ENCODE measurements at places on chromosomes 13 and 19.

DNA sequence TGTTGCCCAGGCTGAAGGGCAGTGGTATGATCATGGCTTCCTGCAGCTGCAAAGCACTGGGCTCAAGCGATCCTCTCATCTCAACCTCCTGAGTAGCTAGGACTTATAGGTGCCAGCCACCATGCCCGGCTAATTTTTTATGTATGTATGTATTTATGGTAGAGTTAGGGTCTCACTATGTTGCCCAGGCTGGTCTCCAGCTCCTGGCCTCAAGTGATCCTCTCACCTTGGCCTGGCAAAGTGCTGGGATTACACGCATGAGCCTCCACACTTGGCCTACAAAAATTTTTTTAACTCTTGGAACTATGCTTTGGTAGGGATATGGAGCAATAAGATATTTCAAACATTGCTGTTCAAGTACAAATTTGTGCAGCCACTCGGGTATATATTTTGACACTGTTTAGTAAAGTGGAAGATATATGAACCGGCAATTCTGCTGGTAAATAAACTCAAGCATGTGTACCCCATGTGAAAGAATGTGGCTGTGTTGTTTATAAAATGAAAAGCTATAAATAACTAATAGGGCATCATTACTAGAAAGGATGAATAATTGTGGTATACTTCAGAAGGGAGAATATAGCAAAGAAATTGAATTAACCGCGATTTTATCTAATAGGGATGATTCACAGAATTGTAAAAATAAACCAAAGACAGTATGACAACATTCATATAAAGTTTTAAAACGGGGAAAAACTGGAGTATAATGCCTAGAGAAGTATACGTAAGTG, 1.1 kb downstream of the ZNF566 start:
- no peak for DNase-seq

GRCh38 chr13:39040206-39040605, 1.9 kb downstream of the NHLRC3 start:
- DNase-seq: no peak

DNA sequence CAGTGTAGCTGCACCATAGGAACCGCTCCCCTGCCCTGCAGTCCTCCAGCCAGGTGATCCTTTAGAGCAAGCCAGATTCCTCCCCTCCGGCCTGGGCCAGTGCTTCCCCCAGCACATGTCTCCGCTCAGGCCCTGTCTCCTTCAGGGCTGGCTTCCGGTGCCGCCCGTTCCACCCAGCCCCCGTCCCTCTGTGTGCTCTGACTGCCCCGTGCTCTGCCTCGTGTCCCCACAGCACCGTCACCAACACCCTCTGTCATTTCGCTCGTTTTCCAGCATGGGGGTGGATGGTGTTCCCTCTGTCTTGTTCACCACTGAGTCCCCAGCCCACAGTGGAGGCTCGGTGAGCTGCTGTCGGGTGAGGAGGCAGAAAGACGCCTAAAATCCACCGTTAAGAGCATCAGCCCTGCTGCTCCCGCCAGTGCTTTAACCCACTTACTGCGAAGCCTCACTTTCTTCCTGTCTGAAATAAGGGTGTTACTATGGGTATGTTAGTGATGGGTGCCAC, 54.5 kb downstream of the TSSK6 start:
- peak; percentile 39 for DNase-seq

GRCh38 chr13:51246418-51247277, 24.4 kb downstream of the FAM124A start:
- DNase-seq: no peak

GRCh38 chr19:18794029-18794313, 2.9 kb upstream of the COMP start:
- no peak for DNase-seq

GRCh38 chr19:3094601-3095440, 659 bp downstream of the GNA11 start:
- no peak for DNase-seq

- DNase-seq: no peak
Measured at GRCh38 chr13:79060216-79060615, 345.8 kb downstream of the RBM26 start.

GRCh38 chr13:98650396-98651107, 73.6 kb upstream of the STK24 start:
- DNase-seq: no peak

- no peak for DNase-seq
Measured at GRCh38 chr13:84279166-84279565, 396.9 kb upstream of the SLITRK1 start.

- no peak for DNase-seq
Measured at GRCh38 chr13:48586591-48587103, 53.8 kb upstream of the RCBTB2 start.

DNA sequence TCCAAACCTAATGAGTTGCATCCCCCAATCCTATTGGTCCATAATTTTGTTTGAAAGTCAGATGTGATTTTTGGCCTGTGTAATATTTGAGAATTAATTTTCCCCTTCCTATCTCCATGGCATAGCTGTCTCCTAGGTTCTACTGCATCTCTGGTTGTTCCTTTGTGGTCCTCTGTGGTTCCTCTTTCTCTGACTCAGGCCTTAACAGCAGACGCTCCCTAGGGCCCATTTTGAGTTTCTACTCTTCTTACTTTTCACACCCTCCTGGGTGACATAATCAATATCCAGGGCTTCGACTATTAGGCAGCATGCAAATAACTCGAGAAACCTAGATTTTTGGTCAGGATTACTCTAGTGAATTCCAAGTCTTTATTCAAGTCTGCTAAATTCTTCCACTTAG, 160.7 kb downstream of the RFC3 start:
- no peak for DNase-seq

- no peak for DNase-seq
Measured at GRCh38 chr13:99342723-99343315, 35.6 kb upstream of the GPR183 start.

GRCh38 chr13:64470751-64471150, 2759.4 kb downstream of the PCDH9 start:
- no peak for DNase-seq

DNA sequence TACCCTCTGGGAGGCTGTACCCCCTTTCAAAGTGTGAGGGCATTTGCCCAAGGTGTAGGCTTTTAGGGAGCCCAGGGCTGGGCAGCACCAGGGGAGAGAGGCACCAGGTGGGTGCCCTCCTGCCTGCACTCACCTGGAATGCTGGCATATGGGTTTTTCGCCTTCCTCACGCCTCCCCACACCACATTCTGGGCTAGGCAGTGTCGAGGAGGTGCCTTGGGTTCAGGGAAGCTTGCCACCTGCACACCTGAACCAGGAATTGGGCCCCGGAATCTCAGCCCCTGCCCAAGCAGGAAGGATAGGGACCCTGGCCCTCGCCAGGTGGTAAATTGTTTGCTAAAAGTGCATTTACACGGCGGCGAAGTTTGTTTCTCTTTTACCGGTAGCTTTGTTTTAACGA, 5.1 kb upstream of the TSHZ3 start:
- no peak for DNase-seq

Measured in stimulated activated CD4-positive, alpha-beta T cell treated with anti-CD3 and anti-CD28 coated beads, Interleukin-1b, Interleukin-23, amount 100 ng/mL, for 24 hours (primary cell).